IPS-NIHi11 (cell line): ENCODE measurements at places on chromosomes 1 and 21.

DNA sequence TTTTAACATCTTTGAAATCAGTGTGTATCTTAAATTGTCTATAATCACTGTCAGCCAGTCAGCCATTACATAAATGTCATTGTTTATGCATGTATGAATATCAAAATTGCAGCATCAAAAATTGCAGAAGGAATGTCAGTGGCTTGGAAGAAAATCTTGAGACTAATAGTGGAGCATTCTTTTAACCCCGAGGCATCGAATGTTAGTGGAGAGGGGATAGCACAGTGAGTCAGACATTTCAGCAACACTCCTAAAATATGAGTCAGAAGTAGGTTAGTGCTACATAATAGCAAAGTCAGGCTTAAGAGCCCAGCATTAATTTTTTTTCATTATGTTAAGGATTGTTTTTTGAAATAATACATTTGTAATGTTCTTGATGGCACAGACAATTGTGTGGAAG, 45.5 kb downstream of the SNRPE start:
- peak; percentile 13 for DNase-seq

GRCh38 chr1:61081686-61082310, 563 bp upstream of the NFIA start:
- DNase-seq: peak; percentile 65

DNA sequence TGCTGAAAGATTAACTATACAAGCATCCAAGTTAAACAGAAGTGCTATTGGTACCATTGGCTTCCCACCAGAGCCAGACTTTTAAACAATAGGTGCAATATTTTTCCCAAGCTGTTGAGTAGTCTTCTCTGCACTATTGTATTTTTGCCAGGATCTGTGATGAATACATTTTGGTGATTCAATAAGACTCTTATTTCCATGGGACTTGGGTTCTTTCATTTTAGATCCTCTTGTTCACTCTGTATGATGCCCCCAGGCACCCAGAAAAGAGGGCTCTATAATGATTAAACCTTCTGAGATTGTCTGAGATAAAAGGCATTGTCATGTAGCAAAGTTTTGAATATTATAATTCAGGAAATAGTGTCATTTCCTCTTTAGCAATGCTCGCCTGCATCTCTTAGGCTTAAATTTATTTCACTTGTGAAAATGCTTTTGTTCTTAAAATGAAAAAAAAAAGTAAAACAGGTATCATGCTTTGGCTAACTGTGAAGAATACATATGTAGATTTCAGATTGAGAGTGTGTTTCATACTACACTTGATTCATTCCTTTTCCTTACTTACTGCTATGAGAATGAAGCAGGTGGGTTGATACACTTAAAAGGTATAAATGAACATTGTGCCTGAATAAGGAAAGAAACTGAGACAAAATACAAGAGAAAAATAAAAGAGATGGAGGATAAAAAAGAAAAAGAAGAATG, 275.0 kb downstream of the HMCN1 start:
- no peak for DNase-seq

GRCh38 chr1:24216276-24217074, 29.4 kb upstream of the IFNLR1 start:
- no peak for DNase-seq

GRCh38 chr1:92877792-92878191, 46.0 kb downstream of the RPL5 start:
- DNase-seq: no peak

DNA sequence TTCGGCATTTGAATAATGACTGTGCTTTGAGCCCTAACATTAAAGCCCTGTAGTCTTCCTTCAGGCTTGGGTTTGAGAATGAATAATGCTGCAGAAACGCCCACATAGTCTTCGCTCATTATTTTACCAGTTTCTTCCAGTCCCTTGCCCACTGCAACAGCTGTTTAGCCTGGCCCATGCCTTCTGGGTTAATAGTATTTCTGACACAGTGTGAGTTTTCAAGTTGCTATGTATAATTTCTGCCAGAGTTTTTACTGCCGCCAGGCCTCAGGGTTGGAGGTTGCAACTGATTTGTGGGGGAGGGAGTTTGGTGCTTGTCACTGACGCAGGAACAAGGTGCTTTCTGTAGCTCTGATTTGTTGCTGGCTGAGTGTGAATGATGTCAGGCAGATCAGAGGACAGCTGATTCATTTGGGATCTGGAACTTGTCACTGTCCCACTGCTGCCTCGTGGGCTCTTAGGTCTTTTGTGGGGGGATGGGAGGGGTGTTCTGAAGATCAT, 109.8 kb downstream of the MAST2 start:
- no peak for DNase-seq

DNA sequence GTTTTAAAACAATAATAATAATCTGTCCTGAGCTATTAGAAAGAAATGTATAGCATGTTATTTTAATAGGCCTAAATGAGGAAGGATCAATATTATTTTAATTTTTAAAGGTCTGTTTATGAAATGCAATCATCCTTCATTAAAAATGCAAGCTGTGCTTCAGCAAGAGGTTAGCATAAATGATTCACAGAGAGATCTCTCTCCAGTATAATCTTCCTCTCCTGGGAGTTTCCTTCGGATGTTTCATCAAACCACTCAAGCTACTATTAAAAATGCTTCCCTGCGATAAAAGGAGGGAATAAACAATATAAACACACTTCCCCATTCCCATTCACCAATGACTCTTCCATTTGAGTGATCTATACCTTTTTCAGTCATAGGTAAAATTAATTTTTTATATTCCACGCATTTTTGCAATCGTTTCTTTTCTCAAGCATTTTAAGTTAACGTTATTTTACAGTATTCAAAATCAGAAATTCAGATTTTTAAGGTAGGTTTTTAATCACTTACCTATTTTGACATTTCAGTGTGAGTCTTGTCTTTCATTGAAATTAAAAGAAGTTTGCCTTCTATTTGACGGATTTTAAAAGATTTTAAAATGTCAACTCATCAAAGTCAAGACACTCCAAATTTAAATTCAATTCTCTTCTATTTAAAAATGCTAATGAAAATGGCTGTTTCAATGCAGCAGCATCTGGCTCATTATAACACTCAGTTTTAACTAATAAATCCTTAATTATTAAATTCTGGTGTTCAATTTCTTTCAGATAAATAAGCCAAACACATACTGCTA, 64.3 kb downstream of the RERE start:
- DNase-seq: no peak

DNA sequence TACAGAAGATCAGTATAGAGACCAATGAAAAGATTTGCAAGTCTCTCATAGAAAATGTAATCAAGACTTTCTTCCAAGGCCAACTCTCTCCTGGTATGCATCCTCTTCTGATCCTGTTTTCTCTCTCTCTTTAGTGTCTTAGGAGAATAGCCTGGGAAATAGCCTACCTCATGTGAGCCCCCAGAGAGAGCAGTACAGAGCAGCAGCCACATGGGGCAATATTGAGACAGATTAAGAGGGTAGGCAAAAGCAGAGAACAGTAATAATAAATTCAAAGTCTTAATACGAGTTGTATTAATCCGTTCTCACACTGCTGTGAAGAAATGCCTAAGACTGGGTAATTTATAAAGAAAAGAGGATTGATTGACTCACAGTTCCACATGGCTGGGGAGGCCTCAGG, 61.4 kb downstream of the RNASEL start:
- peak; percentile 24 for DNase-seq

GRCh38 chr1:11823366-11824137, 17.6 kb downstream of the CLCN6 start:
- DNase-seq: no peak

DNA sequence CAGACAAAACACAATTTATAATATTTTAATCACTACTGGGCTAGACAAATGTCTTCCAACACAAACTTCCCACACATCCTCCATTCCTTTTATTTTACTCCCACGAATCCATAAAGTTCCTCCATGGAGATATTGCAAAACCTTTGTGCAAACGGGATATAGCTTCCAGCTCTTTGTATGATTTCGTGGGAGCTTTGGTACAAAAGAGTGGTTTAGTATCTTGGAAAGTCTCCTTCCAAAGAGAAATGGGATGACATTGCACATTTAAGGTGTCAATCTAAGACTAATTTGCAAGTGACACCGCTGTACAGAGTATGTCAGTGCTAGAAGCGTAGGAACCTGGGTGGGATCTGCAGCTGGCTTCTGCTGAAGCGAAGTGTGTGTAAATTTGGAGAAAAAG, 455.2 kb upstream of the RUNX1 start:
- DNase-seq: no peak

DNA sequence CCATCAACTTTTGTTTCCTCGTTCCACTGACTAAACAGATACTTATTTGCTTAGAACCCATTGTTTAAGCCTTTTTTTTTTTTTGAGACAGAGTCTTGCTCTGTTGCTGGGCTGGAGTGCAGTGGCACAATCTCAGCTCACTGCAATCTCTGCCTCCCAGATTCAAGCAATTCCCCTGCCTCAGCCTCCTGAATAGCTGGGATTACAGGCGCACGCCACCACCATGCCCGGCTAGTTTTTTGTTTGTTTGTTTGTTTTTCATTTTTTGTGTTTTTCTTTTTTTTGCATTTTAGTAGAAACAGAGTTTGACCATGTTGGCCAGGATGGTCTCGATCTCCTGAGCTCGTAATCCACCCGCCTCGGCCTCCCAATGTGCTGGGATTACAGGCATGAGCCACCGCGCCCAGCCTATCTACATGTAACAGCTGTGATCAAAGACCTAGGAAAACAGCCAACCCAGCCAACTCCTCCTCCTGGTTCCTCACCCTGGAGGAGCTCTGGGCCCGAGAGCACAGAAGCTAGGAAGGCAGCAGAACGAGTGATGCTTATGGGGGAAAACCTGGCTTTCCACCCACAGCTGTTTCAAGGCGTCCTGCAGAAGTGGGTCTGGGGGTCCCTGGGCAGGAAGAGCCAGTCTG, 32.9 kb downstream of the KCNN3 start:
- DNase-seq: no peak

DNA sequence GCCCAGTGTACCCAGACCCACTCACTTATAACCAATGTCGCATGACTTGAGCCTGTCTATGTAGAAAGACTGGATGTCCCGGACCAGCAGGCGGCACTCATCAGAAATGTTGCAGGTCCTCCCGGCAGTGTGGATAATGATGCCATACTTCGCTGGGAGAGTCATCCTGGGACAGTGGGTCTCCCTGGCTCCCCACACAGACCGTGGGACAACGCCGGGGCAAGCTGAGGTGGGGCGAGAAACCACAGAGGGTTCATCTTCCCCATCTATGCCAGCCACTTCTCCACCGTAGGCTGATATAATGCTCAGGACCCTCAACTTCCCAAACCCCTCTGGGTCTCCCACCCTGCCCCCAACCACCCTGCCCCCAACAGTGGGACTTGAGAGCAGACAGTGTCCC, 8.3 kb downstream of the PGLYRP4 start:
- DNase-seq: no peak

- no peak for DNase-seq
Observed at GRCh38 chr1:60296794-60297193, 223.2 kb upstream of the C1orf87 start.

GRCh38 chr1:214102907-214103306, 115.1 kb downstream of the PROX1 start:
- DNase-seq: no peak

DNA sequence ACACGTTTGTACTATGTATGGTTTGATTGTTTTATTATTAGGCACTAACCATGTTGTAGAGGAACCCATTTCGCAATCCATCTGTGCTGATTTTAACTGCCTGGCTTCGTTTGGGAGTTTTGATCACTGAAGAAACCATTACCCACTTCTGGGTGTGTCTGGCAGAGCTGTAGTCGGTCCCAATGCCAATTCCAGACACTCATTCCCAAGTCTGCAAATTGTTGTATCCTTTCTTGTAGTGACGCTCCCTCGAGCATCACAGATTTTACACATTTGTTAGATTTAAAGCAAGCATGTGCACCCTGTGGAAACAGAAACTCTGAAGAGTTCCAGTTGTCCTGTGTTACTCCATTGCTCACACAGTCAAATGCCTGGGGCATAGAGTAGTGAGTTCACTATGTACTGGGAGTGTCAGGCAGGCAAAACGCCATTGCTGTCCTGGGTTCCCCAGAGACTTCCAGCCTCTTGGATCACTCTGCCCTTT, 31.0 kb upstream of the EFCAB14 start:
- no peak for DNase-seq

DNA sequence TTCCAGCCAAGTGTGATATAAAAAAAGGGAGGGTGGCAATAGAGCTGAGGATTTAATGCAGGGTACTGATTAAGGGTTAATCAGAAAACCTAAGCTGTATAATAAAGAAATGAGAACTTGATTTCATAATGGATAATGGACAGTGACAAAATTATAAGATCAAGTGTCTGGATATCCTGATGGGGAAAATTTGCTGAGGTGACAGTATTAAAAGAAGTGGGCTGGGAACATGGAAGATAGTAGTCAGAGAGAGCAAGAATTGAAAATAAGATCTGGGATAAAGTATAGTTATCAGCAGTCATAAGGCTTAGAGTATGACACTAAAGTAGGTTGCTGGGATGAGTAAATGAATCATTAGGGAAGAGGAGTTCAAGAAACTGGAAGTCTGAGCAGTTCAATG, 627.3 kb upstream of the RGS18 start:
- DNase-seq: no peak

DNA sequence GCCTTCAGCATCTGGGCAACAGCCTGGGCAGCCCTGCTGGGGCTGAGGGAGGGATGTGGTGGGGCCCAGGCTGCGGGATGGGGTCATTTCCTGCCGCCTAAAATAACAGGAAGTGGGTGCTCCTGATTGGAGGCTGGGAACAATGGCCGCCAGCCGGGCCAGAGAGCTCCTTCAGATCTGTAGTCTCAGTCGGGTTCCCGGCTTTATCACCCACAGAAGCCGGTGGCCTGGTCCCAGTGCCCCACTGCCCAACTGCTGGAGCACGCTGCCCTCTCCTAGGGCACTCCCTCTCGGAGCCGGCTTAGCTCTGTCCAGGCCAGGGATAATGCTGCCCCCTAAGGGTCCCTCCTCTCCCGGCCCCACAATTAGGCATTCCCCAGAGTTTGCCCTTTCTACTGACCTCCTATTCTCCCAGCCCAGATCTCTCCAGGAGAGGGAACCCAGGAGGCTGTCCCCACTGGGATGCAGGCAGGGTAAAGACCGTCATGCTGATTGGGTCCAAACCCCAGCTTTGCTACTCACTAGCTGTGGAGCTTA, 5.1 kb downstream of the MAP7D1 start:
- DNase-seq: peak; percentile 70

DNA sequence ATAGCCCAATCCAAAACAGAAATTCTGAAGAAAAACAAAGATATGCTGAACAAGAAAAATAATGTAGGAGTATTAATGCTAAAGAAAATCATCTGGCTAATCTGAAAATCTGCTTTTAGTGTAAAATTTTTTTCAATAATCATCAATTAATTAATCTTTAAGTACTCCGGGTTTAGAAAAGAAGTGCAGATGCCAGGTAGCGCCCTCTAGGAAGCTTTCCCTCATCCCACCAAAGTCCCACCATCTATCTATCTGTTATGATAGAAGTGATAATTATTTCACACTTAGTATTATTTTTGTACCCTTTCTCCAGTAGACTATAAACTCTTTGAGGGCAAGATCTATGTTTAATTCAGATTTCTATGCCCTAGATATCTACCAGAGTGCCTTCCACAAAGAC, 240.3 kb downstream of the AKT3 start:
- DNase-seq: no peak

- no peak for DNase-seq
Observed at GRCh38 chr1:218272366-218272765, 12.7 kb upstream of the RRP15 start.

GRCh38 chr1:3068564-3069431, at the start of gene PRDM16:
Gene PRDM16, plus strand, starts transcription at chr1:3069203. Its CDS starts 57 bp downstream, at chr1:3069260.
- DNase-seq: no peak

GRCh38 chr1:100400404-100400803, 48.1 kb downstream of the CDC14A start:
- DNase-seq: no peak

GRCh38 chr1:31926853-31927660, 11.1 kb downstream of the PTP4A2 start:
- DNase-seq: no peak
